Gastrocnemius medialis (tissue), 4 donors: ENCODE measurements at places on chromosomes 7 and 10. TPM values are rescaled to one million over a fixed set of nuclear protein-coding genes. Genes with fewer than 3 reads are reported as not detected.

Gene COL13A1
- 2.3 TPM for total RNA-seq

Gene ITIH5
- 14.0 TPM for total RNA-seq

Gene STEAP1
- 1.1 TPM for total RNA-seq

DNA sequence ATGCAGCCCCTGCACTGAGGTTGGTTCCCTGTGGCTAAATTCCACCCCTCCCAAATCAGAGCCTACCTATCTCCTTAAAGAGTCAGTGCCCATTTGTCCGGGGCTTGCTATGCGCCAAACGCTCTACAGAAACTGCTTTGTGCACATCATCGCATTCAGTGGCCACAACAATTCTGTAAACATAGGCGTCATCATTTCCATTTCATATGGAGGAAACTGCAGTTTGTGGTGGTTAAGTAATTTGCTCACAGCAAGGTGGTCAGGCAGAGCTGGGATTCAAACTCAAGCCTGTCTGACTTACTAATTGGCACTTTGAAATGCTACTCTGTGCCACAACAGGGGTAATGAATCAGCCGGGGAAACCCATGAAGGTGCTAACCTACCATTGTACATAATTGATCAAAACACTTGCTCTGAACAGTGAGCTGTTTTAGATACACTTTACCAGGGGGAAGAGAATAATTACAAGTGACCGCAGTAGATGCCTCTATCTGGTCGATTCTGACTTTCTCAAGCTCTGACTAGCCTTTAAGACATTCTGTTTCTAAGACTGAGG is 775.5 kb downstream of the LRMDA start:
- no peaks in the 10 kb centered on the region for H3K4me1 ChIP-seq
- H3K4me3 ChIP-seq: no peak overlapping the region
- DNase-seq: no peak
- H3K36me3 ChIP-seq: no peaks in the 10 kb centered on the region

DNA sequence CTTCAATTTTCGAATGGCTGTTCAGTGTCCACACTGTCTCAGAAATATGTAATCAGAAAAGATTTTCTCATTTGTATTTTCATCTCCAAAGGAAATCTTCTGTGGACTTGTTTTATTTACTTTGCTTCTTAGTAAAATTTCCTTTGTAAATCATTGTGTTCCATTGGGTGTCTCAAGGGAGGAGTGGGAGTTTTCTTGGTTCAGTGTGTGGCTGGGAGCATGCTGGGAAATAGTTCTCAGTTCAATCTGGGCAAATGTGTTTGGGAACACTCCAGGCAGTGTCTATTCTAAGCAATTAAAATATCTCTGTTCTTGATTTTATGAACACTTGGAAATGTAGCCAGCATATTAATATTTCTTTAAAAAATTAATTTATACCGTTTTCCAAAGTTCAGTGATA is 1019.8 kb downstream of the CNTNAP2 start:
- H3K27me3 ChIP-seq: no peaks in the 10 kb centered on the region
- no peak overlapping the region for H3K4me3 ChIP-seq
- no peaks in the 10 kb centered on the region for H3K4me1 ChIP-seq
- H3K27ac ChIP-seq: no peak overlapping the region

DNA sequence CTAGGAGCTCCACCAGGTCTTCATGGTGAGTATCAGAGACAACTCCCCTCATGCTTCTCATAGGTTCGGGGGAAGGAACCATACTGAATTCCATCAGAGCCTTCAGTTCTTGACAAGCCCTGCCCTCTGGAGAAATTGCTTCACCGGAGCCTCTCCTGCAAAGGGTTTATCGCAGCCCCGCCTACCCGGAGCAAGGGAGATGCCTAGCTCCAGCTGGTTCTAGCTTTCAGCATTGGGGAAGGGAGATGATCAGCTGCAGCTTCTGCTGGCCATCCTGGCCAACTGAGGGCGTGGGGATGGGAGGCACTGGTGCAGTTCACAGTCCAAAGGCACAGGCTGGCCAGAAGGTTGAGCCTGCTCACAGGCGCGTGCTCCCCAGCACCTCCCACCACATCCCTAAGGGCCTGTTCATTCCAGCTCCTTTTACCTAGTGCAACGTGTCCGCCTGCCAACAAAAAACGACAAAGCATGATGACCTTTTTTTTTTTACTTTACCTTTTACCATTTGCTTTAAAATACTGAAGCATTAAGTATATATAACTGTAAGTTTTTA is 31.2 kb downstream of the LANCL2 start:
- H3K36me3 ChIP-seq: no peaks in the 10 kb centered on the region
- H3K27me3 ChIP-seq: no peaks in the 10 kb centered on the region
- no peak for DNase-seq
- H3K4me3 ChIP-seq: no peak overlapping the region

DNA sequence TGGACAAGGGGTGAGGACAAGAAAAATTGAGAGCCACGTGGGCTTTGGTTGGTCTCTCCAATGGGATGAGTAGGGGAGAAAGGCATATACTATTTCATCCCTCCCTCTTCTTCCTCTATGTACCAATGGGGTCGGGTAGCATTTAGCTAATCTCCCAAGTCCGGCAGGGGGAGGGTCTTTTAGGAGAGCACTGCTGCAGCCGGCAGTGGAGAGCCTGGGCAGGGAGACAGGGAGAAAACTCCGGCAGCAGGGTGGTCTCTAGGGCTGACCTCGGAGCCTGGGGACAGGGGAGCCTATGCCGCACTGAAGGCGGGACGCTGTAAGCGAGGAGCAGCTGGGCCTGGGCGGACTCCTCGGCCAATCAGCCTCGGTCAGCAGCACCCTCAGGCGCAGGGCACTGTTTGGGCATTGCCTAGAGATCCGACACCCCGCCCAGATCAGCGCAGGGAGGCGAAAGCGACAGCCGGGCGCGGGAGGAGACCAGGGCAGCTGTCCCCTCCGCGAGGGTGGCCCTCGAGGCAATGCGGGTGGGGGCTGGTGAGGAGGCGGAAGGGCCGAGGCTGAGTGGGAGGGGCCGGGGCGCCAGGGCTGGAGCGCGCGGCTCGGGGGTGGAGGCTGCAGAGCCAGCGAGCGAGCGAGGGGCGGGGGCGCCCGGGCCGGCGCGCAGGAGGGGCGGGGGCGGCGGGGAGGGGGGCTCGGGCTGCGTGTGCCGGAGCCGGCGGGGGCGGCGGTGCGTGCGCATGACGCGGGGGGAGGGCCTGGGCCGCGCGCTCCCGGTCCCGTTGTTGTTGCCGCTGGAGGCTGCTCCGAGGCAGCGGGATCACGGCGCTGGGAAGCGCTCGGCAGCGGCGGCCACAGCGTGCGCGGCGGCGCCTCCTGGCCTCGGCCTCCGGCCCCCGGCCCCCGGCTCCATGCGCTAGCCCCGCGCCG is at the start of gene AGAP3:
TSS of gene AGAP3 (plus strand) at position 785 of the 930 bp plus-strand sequence. CDS start 267 bp downstream, outside the sequence.
- no peaks in the 10 kb centered on the region for H3K36me3 ChIP-seq
- H3K27ac ChIP-seq: peak within 1 kb of the TSS; percentile 93
- peaks cover 56% of the 10 kb centered on the region for H3K4me1 ChIP-seq
- no peaks in the 10 kb centered on the region for H3K27me3 ChIP-seq

Gene USP54
- total RNA-seq: 276 TPM

Gene SPDYE1
- not detected for total RNA-seq
